Dermis lymphatic vessel endothelial cell (primary cell): ENCODE measurements at places on chromosomes 7 and 10. TPM values are rescaled to one million over a fixed set of nuclear protein-coding genes. Genes with fewer than 3 reads are reported as not detected.

HHEX gene
- total RNA-seq, result 50.5 and 54.9 TPM in 2 replicates

DKK1 gene
- 9.6 and 14.4 TPM in 2 replicates for total RNA-seq

FAM13C gene
- total RNA-seq, result 1.3 and 1.5 TPM in 2 replicates

MRPS33 gene
- 24.9 and 26.6 TPM in 2 replicates for total RNA-seq

HSPA12A gene
- 0.52 and 1.3 TPM in 2 replicates for total RNA-seq

ASZ1 gene
- total RNA-seq, result not detected in 2 replicates
